ENCODE measurements at places on chromosomes 1 and 21.

GRCh38 chr1:248778906-248779305 lies 23.3 kb upstream of the LYPD8 start:
- no peak for DNase-seq

DNA sequence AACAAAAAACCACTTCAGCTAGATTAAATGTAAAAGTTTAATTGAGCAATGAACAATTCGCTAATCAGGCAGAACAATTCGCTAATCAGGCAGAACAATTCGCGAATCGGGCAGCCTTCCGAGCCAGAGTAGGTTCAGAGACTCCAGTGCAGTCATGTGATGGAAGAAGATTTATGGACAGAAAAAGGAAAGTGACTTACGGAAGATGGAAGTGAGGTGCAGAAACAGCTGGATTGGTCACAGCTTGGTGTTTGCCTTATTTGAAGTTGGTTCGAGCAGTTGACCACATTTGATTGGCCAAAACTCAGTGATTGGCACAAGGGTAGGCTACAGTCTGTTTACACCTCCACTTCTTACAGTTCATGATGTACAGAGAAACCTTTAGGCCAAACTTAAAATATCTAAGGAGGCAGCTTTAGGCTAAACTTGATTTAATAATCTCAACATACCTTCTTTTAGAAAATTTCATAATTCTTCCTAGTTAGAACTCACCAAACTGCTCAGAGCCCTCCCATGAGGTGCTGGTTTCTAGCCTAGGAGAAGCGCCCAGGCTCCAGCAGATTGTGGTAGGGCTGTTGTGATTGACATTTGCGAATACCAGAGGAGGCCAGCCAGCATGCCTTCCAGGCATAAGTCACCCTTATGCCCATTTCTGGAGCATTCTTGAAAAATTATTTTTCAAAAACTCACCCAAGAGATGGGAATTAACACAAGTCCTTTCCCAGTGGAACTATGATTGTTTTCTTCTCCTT lies 22.8 kb upstream of the KCNC4 start:
- DNase-seq = no peak

DNA sequence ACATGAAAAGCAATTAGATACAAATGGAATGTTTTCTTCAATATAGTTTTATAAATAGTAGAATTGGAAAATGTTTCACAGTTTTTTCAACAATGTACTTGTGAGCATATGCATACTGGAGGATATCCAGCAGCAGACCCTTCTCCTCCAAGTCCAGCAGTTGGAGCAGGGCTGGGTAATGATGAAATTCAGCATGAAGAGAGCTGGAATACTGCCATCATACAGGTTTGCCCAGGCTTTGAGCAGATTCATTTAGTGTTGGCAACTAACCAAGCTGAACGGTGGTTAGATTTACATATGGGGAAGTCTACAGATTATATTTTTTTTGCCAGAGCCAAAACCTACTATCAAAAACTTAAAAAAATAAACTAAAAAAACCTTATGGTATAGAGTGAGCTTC lies 38.3 kb downstream of the WDR3 start:
- DNase-seq = no peak

GRCh38 chr1:174954073-174954460 lies 45.7 kb upstream of the CACYBP start:
- DNase-seq = no peak

DNA sequence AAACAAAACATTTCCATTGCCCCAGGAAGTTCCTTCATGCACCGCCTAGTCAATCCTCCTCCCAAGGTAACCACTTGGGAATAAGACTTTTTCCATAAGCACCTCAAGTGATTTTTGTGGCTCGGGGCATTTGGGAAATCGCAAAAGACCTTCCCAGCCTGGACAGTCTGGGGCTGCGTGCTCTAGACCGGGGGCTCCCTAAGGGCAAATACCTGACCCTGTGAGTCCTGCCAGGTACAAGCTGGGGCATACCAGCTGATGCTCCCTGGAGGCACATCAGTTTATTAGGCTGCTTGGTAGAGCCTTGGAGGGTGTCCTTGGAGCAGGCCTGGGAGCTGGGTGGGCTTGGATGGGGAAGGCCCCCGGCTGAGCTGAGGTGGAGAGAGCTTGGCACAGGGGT lies 34.4 kb downstream of the ALPL start:
- no peak for DNase-seq

DNA sequence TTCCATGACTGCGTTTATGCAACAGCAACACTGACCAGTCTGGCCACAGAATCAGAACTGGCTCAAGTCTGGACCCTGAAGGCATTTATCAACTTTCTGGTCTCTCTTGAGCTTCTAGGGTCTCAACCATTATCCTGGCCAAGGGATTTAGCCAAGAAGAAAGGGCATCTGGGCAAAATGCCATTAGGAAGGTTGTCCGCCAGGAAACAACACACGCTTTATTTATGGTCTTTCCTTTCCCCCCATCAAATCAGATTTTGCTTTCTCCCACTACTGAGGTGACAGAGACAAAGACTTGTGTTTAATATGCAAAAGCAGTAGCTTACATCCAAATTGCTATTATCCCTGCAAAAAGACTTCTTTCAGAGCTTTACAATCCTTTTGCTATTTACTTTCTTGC lies 81.6 kb upstream of the PPP2R5A start:
- no peak for DNase-seq

DNA sequence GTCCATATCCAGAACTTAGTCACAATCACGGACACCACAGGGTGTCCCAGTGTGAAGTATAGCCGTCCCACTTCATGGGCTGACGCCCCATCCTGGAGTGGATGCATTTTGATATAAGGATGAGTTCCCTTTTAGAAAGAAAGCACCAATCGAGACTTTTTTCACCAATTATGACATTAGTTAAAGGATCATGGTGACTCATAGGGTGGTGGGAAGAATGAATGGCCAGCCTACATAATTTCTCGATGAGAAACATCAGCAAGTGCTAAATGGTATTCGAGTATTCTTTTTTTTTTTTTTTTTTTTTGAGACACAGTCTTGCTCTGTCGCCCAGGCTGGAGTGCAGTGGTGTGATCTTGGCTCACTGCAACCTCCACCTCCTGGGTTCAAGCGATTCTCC lies 38.5 kb upstream of the USP1 start:
- DNase-seq = no peak

All from T1000 (cell line).